ENCODE measurements at places on chromosomes 5 and 9.

- DNase-seq, result no peak
Observed at GRCh38 chr5:89277816-89278215, 394.8 kb upstream of the MEF2C start.

DNA sequence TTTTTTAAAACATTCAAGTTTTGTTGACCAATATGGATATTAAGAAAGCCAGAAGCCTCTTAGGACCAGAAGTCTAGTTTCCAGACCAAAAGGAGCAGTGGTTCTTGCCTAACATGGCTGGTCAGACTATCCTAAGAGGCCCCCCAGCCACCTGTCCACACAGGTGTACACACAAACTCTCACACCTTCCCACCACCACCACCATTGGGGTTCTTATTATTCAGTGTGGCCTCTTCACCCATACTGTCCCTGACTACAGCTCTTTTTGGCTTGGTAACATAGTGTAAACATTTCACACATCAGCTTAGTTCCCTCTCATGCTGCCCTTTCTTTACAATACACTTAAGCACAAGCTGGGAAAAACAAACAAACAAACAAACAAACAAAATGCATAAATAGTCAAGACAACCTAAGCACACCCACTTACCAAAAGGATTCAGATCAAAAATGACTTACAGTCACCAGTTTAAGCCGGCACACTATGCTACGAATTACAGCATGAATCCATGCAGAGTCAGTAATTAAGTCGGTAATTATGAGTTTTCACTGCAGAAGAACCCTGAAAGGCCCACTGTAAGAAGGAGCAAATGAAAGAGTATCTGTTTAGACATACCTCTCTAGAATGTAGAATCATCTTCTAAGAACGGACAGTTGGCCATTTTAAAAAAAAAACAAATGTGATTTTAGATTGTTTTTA lies 9.5 kb downstream of the LHFPL2 start:
- no peak for DNase-seq

- DNase-seq, result no peak
Observed at GRCh38 chr5:111116550-111116949, 24.4 kb downstream of the WDR36 start.

- no peak for DNase-seq
Observed at GRCh38 chr9:101117161-101117560, 88.6 kb downstream of the PLPPR1 start.

GRCh38 chr9:123508048-123508447 lies 152.1 kb downstream of the CRB2 start:
- no peak for DNase-seq

GRCh38 chr5:66603164-66603563 lies 7.0 kb downstream of the MAST4 start:
- DNase-seq, result no peak

GRCh38 chr5:35194635-35195471 lies 35.4 kb downstream of the PRLR start:
- no peak for DNase-seq

DNA sequence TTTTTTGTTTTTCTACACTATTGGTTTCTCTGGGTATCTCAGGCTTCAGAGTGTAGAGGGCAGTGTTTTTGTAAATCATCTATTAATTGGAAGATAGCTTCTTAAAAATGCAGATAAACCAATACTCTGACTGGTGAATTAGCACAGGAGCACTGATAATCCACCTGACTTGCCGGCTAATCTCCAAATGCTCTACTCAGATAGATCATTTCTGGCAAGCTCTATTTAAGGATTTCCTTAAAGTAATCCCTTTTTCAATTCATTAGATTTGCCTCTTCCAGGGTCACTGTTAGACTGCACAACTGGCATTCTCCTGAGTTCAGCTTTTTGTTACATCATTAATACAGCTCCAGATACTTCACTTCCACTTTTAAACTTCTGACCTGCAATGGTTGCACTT lies 1390.3 kb upstream of the NUDT12 start:
- DNase-seq, result no peak
